ENCODE measurements at places on chromosomes 5 and 9.

DNA sequence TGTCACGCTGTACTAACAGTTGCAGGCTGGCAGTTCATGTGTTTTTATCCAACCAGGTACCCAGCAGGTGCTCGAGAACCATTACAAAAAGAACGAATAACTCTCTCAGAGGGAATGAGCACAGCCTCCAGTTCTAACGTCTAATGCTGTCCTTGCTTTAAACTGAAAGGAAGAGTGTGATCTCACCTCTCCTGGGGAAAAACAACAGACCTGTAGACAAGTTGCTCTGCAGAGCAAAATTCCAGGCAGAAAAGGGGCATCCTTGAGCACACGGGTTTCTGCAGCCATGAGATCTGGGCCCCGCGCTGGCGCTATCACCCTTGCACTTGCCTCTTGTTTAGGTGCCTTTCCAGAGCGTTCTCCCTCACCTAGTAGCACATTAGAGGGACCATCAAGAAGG, 92.5 kb upstream of the DNAH5 start:
- no peak for DNase-seq

DNA sequence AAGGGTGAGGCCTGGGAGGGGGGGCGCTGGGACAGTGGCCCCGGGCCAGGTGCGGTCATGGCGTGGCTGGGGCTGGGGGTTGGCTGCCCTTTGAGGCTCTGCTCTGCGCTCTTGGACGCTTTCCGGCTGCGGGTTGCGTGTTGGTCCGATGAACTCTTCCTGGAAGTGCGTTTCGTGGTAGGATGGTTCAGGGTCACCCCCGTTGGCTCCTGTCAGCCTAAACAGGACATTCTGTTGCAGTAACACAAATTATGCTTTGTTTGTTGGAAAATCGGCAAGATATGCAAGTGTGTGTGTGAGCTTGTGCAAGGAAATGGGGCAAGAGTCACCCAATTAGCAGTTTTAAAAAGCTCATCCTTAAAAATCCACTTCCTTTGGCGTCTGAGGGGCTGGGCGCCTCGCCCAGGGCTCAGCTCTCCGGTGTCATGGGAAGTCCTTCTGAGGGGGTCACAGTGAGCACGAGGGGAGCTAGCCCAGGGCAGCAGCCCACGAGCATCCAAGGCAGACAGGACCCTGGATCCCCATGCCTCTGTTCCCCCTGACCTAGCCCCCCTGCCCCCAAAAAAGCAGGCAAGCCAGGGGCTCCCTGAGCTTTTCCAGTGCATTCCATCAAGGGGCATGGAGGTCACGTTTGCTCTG, 22.2 kb upstream of the RNU6ATAC start:
- DNase-seq: no peak

GRCh38 chr5:176391999-176392398, 3.4 kb downstream of the HIGD2A start:
- no peak for DNase-seq

DNA sequence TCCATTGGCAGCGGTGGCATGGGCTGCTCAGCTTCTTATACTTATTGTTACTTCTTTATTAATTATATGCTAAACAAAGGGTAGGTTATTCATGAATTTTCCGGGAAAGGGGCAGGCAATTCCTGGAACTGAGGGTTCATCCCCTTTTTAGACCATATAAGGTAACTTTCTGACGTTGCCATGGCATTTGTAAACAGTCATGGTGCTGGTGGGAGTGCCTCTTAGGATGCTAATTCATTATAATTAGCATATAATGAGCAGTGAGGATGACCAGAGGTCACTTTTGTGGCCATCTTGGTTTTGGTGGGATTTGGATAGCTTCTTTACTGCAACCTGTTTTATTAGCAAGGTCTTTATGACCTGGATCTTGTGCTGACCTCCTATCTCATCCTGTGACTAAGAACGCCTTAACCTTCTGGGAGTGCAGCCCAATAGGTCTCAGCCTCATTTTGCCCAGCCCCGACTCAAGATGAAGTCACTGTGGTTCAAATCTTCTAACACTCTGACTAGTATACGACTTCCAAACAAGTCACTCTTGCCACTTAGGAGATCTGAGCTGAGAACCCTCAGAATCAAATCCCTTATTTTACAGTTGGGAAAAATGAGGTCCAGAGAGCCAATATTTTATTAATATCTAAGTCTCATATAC, 237.5 kb downstream of the TRIM32 start:
- no peak for DNase-seq

GRCh38 chr5:126568206-126568755, 26.7 kb downstream of the ALDH7A1 start:
- no peak for DNase-seq

GRCh38 chr5:33604503-33604902, 163.7 kb downstream of the TARS1 start:
- no peak for DNase-seq

GRCh38 chr5:88845081-88845697, 37.8 kb downstream of the MEF2C start:
- DNase-seq: no peak

- DNase-seq: no peak
These were observed 97.0 kb downstream of the MACIR start for GRCh38 chr5:103355579-103355978.

GRCh38 chr5:121573721-121574382, 277.8 kb upstream of the FTMT start:
- DNase-seq: no peak

DNA sequence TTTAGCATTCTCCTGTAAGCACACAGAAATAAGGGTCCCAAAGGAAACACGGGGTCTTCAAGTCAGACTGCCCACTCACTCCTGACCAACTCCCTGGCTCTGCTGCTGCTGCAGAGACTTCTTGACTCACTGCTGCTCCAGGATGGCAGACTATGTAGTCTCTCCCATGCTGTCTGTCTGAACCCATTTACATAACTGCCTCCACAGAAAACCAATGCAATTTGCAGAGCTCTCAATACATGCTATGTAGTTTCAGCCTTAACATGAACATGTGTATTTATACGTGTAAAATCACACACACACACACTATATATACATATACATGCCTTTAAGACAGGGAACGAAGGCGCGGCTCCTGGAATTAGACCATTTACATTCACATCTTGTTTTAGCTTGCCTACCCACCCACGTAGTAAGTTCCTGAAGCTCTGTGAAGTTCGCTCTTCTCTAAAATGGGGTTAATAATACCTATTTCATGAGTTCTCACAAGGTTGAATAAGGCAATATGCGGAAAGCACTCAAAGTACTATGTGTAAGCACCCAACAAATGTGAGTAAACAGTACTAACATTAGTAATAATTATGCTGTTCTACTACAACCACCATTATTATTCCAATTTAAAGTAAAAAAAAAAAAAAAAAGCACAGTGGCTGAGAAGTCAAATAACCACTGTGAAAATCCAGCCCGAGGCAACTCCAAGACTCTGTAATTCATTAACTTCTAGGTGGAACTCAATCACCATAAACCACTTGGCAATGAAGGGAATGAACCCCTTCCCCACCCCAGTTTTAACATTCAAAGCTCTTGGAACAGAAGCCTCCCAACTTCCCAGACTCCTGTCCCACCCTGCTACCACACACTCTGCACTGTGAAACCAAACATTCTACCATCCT, 31.8 kb downstream of the PRELID2 start:
- no peak for DNase-seq

GRCh38 chr5:89694026-89694550, 715.5 kb downstream of the CETN3 start:
- DNase-seq: no peak

GRCh38 chr5:17406423-17406838, 91.6 kb upstream of the TAF11L2 start:
- DNase-seq: no peak

DNA sequence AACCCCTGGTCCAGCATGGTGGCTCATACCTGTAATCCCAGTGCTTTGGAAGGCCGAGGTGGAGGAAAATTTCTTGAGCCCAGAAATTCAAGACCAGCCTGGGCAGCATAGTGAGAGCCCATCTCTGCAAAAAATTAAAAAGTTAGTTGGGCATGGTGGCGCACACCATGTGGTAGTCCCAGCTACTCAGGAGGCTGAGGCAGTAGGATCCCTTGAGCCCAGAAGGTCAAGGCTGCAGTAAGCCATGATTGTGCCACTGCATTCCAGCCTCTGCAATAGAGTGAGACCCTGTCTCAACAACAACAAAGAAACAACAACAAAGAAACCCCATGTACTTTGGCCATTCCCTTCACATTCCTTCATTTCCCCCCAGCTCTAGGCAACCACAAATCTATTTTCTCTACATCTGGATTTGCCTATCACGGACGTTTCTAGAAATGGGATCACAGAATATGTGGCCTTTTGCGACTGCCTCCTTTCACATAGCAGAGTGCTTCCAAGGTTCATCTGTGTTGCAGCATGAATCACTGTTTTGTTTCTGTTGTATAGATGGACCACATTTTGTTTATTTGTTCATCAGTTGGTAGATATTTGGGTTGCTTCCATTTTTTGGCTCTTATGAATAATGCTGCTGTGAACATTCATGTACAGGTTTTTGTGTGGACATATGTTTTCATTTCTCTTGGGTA, 17.9 kb downstream of the MIGA2 start:
- DNase-seq: no peak

- no peak for DNase-seq
These were observed 499 bp upstream of the TMEM232 start for GRCh38 chr5:110727025-110727314.

- no peak for DNase-seq
These were observed 197.7 kb downstream of the PTTG1 start for GRCh38 chr5:160619381-160619780.

DNA sequence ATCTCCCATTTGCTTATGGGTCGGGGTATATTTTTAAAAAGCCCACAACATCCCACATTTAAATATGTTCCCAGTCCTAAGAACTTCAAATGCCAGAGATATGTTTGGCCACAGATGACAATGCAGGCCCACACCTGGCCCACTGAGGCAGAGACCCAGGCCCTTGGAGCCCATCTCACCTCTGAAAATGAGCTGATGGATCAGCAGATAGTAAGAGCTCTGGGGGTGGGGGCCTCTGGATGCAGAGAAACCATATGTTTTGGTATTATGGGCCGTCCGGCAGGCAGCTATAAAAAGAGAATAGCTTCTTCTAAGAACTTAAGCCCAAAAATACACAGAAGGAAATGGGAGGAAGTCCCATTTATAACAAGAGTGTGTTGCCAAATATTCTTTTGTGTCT, 256.0 kb downstream of the GRIA1 start:
- no peak for DNase-seq

DNA sequence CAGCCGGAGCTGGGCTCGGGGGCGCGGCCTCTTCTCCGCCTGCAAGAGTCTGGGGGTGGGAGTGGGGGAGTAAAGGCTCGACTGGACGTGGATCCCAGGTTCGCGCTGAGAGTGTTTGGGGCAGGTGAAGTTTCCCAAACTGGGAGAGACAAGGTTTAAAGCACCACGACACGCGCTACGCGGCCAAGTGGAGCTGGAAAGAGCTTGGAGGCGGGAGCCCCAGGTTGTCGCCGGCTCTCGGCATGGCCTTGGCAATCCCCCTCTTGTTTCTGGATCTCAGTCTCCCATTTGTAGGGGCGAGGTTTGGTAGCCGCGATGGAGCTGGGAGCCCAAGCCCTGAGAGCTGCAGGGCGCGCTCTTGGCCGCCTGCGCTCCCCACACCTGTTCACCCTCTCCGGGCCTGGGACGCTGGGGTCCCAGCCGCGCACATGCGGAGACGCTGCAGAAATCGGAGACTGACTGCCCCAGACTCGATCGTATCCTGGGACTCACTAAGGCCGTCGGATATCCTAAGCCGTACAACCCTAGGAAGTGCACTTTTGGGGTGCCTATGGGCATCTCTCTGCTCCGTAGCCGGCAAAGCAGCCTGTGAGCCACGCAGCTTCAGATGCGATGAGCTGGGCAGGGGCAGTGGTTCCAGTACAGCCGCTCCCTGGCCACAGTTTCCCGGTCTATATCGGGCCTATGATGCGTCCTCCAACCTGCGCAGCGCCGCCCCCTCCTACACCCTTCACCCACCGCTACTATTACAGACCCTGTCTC, 937 bp downstream of the TMOD1 start:
- DNase-seq: no peak

DNA sequence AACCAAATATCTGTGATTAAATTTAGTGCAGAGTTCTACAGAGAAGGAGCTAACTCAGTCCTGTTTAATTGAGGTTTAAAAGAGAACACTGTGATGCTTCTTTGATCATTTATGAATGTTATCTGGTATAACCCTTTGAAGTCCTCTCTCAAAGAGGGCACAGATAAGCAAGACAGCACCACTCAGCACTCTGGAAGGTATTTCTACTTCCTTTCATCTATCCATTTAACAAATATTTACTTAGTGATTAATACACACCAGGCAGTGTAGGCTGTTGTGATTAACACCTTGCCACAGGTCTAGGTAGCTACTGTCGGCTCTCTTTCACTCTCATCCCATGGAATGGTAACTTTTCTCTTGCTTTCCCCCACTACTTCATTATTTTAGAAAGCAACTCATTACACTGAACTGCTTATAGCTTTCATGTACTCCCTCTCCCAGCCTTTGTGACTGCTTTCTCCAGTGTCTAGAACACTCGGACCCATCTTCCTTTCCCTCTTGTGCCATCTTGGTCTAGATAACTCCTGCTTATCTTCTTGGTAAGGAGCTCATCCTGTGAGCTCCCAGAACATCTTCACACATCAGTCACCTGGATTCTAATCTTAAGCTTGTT, 54.7 kb downstream of the GLDC start:
- no peak for DNase-seq

DNA sequence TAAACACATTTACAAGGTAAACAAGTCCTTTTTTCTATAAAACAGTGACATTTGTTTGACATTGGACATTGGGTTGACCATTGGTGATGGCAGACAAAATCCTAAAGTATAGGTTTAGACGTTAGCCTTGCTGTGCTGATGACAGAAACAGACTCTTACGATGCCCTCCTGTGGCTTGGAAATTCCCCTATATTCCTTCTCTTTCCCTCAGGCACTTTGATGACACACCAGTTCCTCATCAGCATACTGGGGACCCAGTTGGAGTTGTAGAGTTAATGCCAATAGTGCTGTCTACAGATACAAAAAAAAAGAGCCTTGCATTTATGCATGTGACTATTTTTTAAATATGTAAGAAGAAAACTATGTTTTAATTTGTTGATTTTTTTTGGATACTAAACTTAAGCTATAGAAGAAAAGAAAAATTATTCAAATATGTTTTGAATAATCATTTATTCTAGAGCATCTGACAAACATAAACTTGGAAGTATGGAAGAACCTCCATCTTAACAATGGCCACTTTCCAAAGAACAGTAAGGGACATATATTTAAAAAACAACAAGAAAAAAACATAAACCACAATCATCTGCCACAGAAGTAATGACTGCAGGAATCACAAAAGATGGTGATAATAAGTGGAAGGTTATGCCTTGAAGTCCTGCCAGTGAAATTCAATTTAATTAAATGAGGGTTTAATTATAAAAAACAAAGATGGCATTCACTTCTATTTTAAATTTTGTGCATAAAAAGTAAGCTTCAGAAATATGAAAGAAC, 75.6 kb upstream of the SNCAIP start:
- DNase-seq: no peak

All from T follicular helper cell (primary cell).